Activated CD8-positive, alpha-beta memory T cell treated with anti-CD3 and anti-CD28 coated beads for 1 hour (primary cell): ENCODE measurements at places on chromosomes 3 and 15.

GRCh38 chr3:152676810-152677379, 158.0 kb upstream of the P2RY1 start:
- DNase-seq: no peak

DNA sequence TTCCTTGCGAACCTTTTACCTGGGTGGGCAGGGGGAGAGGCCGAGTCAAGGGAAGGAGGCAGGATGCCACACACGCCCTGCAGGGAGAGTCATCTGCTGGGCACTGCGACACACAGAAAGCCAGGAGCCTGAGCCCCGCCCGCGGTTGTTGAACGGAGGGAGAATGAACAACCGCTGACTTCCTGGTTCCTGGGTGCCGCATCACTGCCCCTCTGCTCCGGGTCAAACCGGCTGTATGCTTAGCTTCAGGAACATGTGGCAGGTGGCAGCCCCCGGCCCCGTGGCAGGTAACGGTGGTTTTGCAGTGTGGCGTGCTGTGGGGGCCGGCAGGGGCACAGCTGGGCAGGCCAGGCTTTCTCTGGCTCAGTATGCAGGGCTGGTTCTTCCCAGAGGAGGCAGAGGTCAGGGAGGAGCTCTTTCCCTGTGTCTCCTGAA, 33.4 kb downstream of the APBA2 start:
- no peak for DNase-seq

- DNase-seq: no peak
Observed at GRCh38 chr3:43676441-43676840, 14.3 kb upstream of the ABHD5 start.

GRCh38 chr3:122366379-122366749, 16.7 kb downstream of the MIX23 start:
- no peak for DNase-seq

- no peak for DNase-seq
Observed at GRCh38 chr15:35305946-35306345, 220.9 kb upstream of the NANOGP8 start.

GRCh38 chr3:14435175-14436014, 33.0 kb downstream of the SLC6A6 start:
- no peak for DNase-seq

DNA sequence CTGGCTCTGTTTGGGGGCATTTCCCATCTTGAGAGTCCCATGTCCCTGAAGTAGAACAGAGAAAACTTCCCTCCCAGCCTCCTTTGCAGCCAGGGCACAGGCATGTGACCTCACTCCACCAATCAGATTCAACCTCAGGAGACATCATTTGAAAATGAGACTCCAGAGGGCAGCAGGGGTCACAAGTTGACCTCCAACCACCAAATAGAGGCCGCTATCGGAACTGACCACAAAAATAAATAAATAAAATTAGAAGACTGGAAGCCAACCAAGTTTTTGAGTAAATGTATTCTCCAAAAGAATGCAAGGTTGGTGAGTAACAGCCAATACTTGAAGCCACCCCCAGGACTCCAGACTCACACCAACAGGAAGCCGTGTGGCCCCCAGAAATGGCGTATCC, 106.5 kb downstream of the CHSY1 start:
- no peak for DNase-seq

DNA sequence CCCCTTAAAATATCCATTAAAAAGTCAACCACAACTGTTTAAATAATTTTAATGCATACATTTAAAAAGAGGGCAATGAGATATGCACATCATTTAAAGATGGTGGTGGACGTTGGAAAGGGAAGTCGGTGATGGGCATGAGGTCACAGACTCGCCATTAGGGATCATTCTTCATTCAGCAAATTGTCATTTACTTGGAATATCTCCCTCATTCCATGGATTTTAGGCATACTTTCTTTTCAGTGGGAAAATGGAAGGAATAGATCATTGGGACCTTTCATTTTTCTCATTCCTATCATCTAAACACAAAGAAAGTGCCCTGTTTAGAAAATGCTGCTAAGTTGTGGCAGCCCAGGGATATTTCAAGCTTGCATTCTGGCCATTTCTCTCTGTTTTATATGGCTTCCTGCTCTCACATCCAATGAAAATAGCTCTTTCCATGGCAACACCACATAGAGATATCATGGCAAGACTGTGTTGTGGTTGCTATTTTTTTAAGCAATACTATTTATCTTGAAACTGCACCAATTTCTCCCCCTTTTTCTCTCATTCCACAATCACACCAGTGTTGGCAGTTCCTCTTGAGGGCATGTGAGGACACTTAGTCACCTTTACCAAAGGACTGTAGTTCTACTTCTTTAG, 40.7 kb upstream of the LMCD1 start:
- DNase-seq: no peak

GRCh38 chr15:49915822-49916221, 203.2 kb downstream of the ATP8B4 start:
- DNase-seq: no peak

DNA sequence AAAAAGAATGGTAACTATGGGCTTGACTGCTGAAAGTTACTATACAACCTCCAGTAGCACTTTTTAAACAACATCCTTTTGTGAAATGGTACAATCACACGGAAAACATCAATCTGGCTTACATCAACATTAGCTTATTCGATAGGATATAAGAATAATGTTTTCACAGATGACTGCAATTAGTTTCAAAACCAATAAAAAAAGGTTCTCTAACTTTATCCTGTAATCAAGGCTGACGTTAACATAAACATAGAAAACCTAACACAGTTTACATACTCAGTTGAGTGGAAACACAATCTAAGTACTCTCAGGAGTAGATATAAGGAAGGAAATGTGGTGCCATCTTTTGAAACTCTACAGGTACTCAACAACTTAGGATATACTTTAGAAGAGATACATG, 102.2 kb downstream of the DLG1 start:
- DNase-seq: no peak

DNA sequence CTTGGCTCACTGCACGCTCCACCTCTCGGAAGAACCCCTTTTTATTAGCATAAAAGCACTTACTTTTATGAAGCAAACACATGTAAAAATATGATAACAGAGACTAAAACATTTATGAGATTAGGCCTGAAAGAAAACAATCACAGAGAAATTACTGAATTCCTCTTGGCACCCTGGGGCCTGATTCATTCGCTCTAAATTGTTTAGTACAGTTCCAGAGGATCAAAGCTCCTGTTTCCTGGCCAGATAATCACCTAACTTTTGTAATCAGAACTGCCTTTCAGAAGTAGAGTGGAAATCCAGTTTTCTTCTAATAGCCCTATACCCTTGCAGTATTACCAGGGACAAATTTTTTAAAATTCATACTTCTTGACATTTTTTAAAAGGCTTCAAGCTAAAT, 6.4 kb downstream of the NPAP1 start:
- no peak for DNase-seq

GRCh38 chr15:92142242-92143232, 251.1 kb upstream of the ST8SIA2 start:
- DNase-seq: no peak

DNA sequence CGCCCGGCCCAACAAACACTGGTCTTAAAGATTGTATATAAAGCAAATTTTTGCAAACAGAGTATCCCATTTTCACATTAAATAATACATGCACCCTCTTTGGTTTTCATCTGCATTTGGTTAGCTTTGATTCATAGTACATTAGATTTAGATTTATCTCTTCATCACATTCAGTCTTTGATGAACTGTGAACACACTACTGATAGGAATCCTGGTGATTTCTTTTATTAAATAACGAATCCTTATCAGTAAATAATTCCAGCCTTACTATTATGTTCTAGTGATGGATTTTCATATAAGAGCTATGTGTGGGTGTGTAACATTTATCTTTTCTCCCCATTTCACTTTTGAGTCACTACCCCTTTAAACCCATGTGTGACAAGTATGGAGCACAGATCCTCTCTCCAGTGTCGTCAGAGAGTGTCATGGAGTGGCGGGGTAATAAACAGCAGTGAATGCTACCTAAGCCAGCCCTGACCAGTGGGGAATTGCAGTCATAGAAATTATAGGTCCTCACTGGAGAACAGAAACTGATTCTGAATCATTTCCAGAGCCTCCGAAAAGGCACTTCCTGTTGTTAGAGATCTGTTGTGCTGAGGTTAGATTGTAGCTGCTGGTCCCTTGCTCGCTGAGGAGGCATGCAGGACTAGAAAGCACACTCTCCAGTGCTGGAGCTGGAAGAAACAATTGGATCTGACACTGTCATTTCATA, 22.0 kb downstream of the SLC7A14 start:
- no peak for DNase-seq

- no peak for DNase-seq
Observed at GRCh38 chr3:103873897-103874545, 1439.2 kb downstream of the ZPLD1 start.

DNA sequence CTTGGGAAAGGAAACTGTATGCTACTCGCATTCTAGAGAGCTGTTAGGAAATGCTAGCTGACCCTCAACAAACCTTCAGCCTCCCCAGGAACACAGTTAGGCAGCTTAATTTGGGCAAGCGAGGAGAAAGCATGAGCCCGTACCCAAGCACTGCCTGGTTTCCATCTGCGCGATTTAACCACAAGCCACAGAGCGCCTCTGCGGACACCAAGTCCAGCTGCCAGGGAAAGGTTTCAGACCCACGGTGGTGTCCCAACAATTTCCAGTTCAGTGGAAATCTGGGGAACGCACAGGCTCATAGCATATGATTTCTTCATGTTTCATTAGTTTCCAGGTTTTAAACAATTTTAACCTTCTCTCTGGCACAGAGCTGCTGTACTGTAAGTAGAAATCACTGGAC, 617.6 kb downstream of the FHIT start:
- DNase-seq: no peak

DNA sequence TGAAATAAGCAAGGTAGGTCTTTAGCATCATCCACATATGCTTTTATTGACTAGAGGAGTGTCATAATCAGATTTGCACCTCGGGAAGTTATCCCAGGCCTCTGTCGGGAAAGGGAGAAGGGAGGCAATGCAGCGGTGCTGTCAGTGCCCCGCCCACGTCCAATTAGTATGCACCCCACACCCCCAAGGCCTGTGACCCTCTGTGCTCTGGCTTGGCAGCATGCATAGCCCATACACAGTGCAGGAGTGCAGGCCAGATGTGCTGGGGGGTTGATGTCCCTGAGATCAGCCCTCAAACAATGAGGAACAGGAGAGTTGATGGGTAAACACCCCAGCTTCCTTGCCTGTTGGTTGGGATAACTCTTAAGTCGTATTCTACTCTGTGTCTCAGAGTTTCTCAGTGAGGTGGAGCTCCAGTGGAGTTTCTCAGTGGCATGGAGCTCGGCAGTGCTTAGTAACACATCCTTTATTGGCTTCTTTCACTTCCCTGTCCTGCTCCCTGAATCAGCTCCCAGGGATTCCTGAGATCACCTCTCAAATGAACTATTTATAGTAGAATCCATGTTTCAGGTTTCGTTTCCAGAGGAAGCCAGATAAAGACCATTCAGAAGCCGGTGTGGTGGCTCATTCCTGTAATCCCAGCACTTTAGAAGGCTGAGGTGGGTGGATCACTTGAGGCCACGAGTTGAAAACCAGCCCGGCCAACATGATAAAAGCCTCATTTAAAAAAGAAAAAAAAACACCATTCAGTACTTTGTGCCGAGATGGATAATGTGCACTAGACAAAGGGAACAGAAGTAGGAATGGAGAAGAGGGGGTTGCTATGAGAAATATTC, 26.7 kb upstream of the NDUFB4 start:
- no peak for DNase-seq

DNA sequence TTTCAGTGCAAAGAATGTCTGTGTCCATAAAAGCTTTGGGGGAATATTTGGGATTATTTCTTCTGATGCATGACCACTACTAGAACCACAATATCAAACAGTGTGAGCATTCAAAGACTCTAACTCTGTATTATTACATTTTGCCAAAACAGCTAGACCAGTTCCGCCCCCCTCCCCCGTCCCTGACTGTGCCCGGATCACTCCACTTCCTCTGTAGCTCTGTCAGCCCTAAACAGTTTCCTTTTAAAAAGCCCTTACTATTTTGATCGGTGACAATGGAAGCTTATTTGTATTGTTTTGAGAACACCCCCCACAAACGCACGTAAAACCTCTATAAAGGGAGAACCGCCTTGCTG, 36.6 kb upstream of the EPHB3 start:
- DNase-seq: no peak

DNA sequence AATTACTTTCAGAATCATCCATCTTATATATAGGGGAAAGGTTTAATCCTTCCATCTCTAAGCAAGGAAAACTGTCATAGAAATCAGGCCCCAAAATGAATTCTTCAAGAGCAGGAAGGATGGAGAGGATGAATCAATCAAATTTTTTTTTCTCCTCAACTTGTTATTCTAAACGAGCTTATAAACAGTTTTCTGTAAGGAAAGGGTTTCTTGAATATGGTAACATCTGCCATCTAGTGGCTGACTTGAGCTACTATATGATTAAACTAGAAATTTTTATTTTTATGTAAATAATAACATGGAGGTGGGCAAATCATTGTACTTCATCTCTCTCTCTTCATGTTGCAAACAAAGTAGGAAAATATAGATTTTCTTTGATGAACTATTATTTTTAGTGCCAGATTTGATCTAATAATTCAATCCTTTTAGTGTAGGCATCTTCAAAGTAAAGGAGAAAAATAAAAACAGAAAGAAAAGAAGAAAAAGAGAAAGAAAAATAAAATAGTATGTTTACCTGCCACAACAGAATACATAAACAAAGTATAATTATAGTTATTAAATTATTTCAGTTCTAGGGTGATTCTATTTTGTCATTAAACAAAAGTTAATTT, 146.6 kb downstream of the SERPINI1 start:
- no peak for DNase-seq

GRCh38 chr3:177878957-177879356, 657.3 kb upstream of the KCNMB2 start:
- DNase-seq: no peak
